Calu3 (cell line): ENCODE measurements at places on chromosomes 3 and 15. TPM values are rescaled to one million over a fixed set of nuclear protein-coding genes. Genes with fewer than 3 reads are reported as not detected.

KIF7 gene
- total RNA-seq, result 1.4 and 1.7 TPM in 2 replicates

ROPN1 gene
- not detected in 2 replicates for total RNA-seq

SAMD7 gene
- not detected in 2 replicates for total RNA-seq

LYZL4 gene
- not detected in 2 replicates for total RNA-seq

CCDC39 gene
- total RNA-seq, result not detected in 2 replicates

TRPM1 gene
- not detected in 2 replicates for total RNA-seq

RARRES1 gene
- total RNA-seq, result 1,088 and 1,195 TPM in 2 replicates

ADPGK gene
- 82.7 and 84.4 TPM in 2 replicates for total RNA-seq

CCDC54 gene
- total RNA-seq, result not detected in 2 replicates

ARPIN gene
- total RNA-seq, result 19.1 and 20.1 TPM in 2 replicates

STXBP5L gene
- total RNA-seq, result not detected in 2 replicates

GOLGA6L4 gene
- 2.0 and 3.2 TPM in 2 replicates for total RNA-seq
